ENCODE measurements at places on chromosomes 2 and 18.

DNA sequence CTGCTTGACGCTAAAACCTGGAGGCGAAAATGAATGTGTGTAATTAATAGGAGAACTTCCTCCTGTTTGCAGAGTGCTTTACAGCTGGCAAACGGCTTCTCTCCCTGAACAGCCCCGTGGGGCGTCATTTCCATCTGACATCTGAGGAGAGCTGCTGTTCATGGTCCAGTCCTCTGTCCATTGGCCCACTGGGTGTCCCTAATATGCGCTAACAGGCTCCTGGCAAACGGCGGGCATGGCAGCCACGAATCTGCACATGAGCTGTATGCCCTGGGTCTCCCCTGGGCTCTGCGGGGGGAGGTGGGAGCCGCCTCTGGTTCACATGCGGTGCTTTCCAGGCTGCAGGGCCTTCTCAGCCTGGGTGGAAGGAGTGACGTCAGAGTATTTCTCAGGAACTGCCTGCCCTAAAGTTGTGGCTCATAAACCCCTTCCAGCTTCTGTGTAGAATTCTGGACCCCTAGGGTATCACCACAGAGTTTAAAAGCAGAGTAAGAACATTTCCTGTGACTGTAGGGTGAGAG is 73.2 kb downstream of the LRRFIP1 start:
- DNase-seq, result no peak

DNA sequence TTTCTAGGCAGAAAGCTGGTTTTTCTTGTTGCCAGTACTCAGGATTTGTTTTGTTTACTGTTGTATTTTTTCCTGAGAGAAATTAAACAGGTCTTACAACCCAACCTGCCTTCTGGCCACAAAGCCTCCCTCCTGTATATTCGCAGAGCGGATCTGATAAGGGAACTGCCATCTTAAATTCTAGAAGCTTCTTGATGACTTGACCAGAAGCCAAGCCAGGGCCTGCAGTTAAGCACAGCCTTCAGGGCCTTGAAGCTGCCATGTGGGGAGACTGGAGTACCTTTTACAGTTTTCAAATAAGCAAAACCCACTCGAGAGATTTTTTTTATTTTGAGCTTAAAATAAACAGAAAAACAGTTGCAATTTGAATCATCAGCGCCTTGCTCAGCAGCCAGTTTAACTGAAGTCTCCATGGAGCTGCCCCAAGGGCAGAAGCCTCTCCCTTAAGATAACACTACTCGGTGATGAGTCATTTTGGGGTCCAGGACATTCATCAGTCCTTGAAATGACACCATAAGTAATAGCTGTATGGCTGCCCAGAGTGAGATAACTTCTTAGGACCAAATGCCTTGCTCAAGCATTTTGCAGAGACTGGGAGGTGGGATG is 51.5 kb upstream of the PHLPP1 start:
- no peak for DNase-seq

DNA sequence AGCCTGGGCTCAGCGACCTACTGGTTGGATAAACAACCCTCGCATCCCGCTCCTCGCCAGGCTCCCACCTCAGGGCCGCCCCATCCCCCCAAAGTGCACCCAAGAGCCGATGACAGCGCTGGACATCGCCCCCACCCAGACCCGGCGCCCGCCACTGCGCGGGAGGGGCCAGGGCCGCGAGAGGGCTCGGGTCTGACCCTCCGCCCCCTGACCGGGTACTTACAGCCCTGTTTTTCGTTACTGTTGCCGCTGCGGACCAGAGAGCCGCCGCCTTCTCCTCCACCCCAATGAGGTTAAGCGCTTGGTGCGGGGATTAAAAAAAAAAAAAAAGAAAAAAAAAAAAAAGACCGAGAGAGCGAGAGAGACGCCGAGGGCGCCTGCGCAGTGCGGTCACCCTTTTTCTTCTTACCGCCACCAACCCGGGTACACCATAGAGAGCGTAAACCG is at the start of gene CLASP1:
CLASP1 (minus strand) TSS at position 314 of the 447 bp plus-strand sequence. CDS start 43,567 bp downstream, outside the sequence.
- no peak for DNase-seq

- DNase-seq, result no peak
Measured at GRCh38 chr2:177118636-177119035, 94.0 kb upstream of the HNRNPA3 start.

DNA sequence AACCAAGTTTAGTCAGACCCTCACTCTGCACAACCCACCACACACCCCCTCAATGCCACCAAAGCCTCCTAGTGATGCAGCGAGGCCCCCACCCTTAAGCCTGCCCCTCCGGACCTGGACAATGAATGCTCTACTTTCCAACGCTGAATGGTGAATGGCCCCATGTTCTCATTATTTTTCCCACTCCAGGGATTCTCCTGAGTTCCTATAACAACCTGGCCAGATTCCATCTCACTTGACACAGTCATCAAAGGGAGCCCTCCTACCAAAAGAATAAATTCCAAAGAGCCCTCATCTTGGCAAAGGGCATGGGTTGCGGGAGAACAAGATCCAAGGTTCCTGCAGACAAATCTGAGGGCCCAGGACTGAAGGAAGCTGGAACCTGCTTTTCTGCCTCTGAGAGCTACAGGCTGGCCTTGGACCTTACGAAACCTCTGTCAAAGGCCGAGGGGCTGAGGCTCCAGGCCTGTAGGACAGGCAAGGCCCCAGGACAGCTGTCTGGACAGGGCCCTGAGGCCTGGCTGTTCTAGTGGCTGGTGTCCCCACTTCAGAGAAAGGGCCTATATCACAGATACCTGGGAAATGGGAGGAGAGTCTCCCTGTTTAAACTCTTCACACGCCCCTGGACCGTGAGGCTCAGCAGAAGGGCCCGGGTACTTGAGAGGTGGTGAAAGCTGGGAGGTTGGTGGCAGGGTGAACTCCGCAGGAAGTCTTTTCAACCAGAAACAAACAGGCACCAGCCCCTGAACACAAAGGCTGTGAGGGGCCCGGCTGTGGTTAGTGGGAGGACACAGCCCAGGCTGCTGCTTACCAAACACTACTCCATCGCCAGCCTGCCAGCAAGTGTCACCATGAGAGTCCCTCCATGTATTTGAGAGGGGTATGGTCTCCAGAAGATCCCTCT is 27.3 kb downstream of the SFXN5 start:
- no peak for DNase-seq
